ENCODE measurements at places on chromosomes 2 and 18.

DNA sequence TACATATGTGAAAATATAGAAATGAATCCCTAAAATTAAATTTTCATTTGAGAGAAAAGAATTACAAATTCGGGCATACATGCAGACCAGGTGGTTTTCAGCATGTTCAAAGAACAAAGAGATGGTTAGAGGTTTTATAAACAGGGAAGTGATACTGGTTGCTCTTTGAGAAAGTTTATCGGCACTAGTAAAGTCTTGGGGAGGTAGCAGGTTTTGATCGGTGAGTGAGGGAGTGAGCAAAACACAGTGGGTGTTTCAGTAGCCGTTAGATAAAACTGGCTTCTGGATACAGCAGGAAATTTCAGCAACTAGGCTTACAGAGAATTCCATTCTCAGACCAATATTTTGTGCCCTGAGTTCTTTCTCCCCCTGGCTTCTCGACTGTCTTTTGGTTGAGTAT, 51.1 kb downstream of the DSC3 start:
- no peak for DNase-seq

DNA sequence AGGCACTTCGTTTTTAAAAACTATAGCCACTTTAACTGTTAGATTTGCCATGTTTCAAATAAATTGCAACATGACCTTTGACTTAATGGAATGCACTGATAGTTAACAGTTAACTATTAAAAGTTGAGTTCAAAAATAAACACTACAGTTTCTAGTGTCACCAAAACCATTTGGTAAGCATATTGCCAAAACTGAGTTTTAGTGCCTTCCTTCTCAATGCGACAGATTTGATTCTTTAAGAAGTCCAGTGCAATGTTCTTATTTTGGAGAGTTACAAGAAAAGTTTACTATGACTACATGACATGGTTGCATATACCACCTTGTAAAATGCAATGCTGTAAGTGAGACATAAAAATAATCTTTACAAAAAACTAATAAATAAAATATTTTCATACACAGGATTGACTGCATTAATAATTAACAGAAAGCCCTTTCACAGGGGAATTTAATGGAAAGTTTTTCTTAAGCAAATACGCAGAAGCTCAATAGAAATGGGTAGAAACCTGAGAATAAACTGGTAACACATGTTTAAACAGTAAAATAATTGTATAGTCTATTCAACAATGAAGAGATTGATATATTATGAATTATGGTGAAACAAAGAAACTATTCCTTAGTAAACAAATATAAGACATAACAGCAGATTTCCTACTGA, 53.8 kb downstream of the GRB14 start:
- no peak for DNase-seq

- no peak for DNase-seq
Measured at GRCh38 chr2:176166272-176166671, 9.2 kb downstream of the HOXD3 start.

- DNase-seq, result no peak
Measured at GRCh38 chr2:24163601-24164000, 11.3 kb upstream of the FAM228A start.

DNA sequence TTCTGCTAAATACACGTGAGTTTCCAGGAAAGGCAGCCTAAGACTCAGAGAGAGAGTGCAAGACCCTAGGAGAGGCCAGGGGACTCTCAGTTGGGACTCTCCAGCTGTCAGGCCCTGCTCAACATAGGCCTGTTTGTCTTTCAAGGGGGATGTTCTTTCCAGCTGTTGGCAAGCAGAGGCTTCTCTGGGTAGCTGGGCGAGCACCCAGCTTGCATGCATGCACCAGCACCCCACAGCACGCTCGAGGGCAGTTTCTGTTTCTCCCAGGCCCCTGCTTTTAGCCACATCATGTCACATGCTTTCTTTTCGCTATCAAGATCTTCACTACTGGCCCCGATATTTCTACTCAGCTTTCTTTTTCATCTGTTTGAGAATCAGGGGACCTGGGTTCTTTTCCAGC, 479.3 kb upstream of the HS6ST1 start:
- DNase-seq, result no peak

DNA sequence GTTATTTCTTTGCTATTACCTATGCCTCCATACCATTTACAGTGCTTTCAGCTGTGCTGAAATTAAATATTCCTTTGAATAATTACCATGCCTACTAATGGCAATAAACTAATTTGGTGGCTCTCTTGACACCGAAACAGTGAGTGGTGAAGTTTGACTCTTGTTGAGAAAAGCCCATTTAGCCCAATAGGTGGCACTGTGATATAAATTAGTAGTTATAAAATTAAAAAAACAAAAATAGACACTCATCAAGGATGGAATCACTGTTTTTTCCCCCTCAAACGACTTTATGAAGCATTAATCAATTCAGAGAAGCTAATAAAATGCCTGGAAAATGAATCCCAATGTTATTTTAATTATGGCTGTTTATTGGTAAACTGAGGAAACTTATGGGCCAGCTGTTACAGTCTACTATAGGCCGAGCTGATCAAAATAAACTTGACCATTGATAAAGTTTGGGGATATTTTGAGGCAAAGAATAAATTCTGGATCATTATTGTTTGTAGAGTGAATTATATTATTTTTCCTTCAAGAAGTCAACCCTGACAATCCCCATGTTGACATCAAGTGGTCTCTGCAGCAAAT, 339.6 kb downstream of the TRIB2 start:
- DNase-seq, result no peak

Data from stimulated activated effector memory CD8-positive, alpha-beta T cell treated with anti-CD3 and anti-CD28 coated beads, Interleukin-12 subunit alpha, Interleukin-12 subunit beta, amount 100 ng/mL, for 72 hours (primary cell).